ENCODE measurements at places on chromosomes 1 and 21. TPM values are rescaled to one million over a fixed set of nuclear protein-coding genes. Genes with fewer than 3 reads are reported as not detected.

DNA sequence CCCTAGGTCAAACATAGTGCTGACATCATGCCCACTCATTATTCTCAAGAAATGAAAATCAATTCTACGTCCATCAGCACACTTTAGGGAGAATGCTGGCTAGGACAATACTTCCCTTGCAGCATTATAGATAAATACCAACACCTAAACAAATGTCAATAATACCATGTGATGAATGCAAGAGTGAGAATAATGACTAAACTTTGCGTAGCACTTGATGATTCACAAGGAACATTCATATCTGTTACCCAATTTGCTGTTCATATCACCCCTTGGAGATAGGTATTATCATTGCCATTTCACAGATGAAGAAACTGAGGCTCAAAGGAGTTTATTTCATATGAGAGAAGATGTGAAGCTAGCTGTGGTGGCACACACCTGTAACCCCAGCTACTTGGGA lies 24.8 kb upstream of the EPS15 start:
- no peak overlapping the region for H3K27ac ChIP-seq
- no peak for DNase-seq
- no peak overlapping the region for H3K4me3 ChIP-seq
- H3K27me3 ChIP-seq = no peaks in the 10 kb centered on the region
- H3K4me1 ChIP-seq = peaks cover 3% of the 10 kb centered on the region

GRCh38 chr1:13584876-13585611 lies 1.4 kb downstream of the PDPN start:
- DNase-seq = no peak
- peaks cover 86% of the 10 kb centered on the region for H3K27me3 ChIP-seq
- no peaks in the 10 kb centered on the region for H3K4me1 ChIP-seq
- peak overlapping the region; percentile 34 for H3K4me3 ChIP-seq
- H3K36me3 ChIP-seq = no peaks in the 10 kb centered on the region

GRCh38 chr1:145991735-145992412 lies 4.5 kb downstream of the TXNIP start:
- H3K27me3 ChIP-seq = no peaks in the 10 kb centered on the region
- H3K4me3 ChIP-seq = peak overlapping the region; percentile 96
- peaks cover 15% of the 10 kb centered on the region for H3K4me1 ChIP-seq
- no peaks in the 10 kb centered on the region for H3K36me3 ChIP-seq
- no peak for DNase-seq
- peak overlapping the region; percentile 92 for H3K27ac ChIP-seq

- H3K27ac ChIP-seq = peak overlapping the region; percentile 40
- H3K4me3 ChIP-seq = no peak overlapping the region
- H3K36me3 ChIP-seq = no peaks in the 10 kb centered on the region
- no peaks in the 10 kb centered on the region for H3K27me3 ChIP-seq
These were observed 105.0 kb downstream of the FNBP1L start for GRCh38 chr1:93552741-93553455.

DNA sequence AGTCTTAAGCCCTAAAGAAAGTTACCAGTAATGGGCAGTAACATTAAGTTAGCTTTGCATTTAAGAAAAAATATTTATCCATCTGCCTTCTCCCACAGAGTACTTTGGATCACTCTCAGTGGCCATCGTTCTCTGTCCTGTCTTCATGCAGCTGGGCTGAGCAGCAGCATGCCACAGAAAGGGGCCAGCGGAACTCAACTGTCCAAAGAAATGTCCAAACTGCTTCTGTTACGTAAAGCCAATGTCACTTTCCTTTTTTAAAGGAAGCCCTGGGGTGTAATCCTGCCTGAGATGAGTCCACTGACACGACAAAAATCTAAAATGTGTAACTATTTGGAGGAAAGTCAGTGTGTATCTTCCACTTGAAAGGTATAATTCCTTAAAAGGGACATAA lies 291.6 kb downstream of the SMYD3 start:
- no peak overlapping the region for H3K4me3 ChIP-seq
- DNase-seq = no peak
- H3K36me3 ChIP-seq = no peaks in the 10 kb centered on the region
- peak overlapping the region; percentile 46 for H3K27ac ChIP-seq
- no peaks in the 10 kb centered on the region for H3K27me3 ChIP-seq

DNA sequence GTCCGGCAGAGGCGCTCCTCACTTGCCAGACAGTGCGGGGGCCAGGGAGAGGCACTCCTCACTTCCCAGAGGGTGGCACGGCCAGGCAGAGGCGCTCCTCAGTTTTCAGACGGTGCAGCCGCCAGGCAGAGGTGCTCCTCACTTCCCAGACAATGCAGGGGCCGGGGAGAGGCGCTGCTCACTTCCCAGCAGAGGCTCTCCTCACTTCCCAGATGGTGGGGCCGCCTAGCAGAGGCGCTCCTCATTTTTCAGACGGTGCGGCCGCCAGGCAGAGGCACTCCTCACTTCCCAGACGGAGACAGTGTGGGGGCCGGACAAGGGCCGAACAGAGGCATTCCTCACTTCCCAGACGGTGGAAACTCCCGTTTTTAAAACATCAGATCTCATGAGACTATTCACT lies 238.4 kb upstream of the CACYBP start:
- DNase-seq = no peak
- no peaks in the 10 kb centered on the region for H3K4me1 ChIP-seq
- H3K27ac ChIP-seq = no peak overlapping the region
- H3K36me3 ChIP-seq = no peaks in the 10 kb centered on the region
- H3K4me3 ChIP-seq = no peak overlapping the region

DNA sequence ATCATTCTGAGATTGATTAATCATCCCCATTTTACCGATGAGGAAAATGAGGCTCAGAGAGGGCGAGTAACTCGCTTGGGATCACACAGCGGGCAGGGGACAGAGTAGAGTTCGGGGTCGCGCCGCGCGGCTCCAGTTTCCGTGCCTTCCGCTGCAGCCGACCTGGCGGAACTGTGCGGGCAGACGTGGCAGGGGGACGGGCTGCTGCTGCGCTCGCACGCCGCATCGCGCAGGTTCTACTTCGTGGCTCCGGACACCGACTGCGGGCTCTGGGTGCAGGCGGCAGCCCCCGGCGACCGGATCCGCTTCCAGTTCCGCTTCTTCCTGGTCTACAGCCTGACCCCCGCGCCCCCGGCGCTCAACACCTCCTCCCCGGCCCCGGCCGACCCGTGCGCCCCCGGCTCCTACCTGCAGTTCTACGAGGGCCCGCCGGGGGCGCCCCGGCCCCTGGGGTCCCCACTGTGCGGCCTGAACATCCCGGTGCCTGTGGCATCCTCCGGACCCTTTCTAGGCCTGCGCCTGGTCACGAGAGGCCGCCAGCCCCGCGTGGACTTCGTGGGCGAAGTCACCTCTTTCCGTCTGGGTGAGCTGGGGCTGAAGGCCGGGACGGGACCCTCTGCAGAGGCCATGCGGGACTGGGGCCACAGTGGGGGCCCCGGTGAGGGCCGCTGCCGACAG lies 2.3 kb downstream of the LDLRAD2 start:
- no peak overlapping the region for H3K27ac ChIP-seq
- DNase-seq = no peak
- H3K4me1 ChIP-seq = peaks cover 17% of the 10 kb centered on the region

DNA sequence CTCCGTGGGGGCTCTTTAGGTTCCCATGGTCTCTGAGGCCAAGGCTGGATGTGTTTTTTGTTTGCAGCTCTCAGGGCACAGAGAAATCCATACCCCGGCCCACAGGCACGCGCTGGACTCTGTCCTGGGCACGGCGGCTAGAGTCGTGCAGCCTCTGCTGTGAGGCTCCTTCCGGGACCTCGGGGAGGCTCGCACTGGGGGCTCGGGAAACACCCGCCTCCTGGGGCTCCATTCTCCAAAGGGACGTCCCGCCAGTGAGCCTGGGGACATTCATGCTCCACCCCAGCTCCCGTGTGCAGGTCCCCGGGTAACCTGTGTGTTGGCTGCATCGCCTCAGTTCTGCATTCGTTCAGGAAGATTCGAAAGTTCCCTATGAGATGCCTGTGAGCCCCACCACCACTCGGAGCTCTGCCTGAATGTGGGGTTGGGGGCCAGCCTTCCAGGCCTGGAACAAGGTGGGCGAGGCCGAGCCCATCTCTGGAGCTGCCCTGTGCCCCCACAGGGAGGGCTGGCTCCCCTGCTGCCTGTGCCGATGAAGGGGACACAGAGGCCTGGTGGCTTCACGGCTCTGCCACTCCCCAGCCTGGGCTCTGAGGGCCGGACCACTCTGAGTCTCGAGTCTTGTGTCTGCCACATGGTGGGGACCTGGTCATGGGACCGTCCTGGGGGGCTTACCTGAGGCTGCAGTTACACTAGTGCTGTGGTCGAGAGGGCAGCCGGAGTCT lies 182.0 kb upstream of the ARHGEF16 start:
- DNase-seq = peak; percentile 74
- no peaks in the 10 kb centered on the region for H3K4me1 ChIP-seq
- no peaks in the 10 kb centered on the region for H3K27me3 ChIP-seq
- H3K27ac ChIP-seq = no peak overlapping the region
- H3K4me3 ChIP-seq = no peak overlapping the region

- no peak overlapping the region for H3K27ac ChIP-seq
- H3K36me3 ChIP-seq = peaks cover 27% of the 10 kb centered on the region
- H3K27me3 ChIP-seq = no peaks in the 10 kb centered on the region
- no peaks in the 10 kb centered on the region for H3K4me1 ChIP-seq
- DNase-seq = peak; percentile 37
These were observed 4.4 kb downstream of the SLC19A1 start for GRCh38 chr21:45537746-45538291.

- DNase-seq = no peak
- H3K36me3 ChIP-seq = no peaks in the 10 kb centered on the region
- H3K4me3 ChIP-seq = no peak overlapping the region
- no peaks in the 10 kb centered on the region for H3K27me3 ChIP-seq
- H3K4me1 ChIP-seq = no peaks in the 10 kb centered on the region
- no peak overlapping the region for H3K27ac ChIP-seq
These were observed 15.2 kb upstream of the GPR161 start for GRCh38 chr1:168151935-168152334.

LRRC71 gene
- 0.38 TPM for total RNA-seq

TINAGL1 gene
- total RNA-seq = 66.6 TPM

MIXL1 gene
- 0.35 TPM for total RNA-seq

SPRR2A gene
- not detected for total RNA-seq

TMEM51 gene
- 17.9 TPM for total RNA-seq

RBBP4 gene
- total RNA-seq = 166 TPM

Measured in left lung (tissue), 14 donors.